Thoracic aorta endothelial cell (primary cell): ENCODE measurements at places on chromosomes 2 and 18. TPM values are rescaled to one million over a fixed set of nuclear protein-coding genes. Genes with fewer than 3 reads are reported as not detected.

Gene TEKT4
- total RNA-seq: not detected in 2 replicates

Gene LRP2
- total RNA-seq: under 0.01 TPM in 2 replicates

Gene OR6B3
- not detected in 2 replicates for total RNA-seq

Gene MYO7B
- 0.14 TPM in 1 of 2 replicates, not detected in the other for total RNA-seq

Gene GNLY
- total RNA-seq: not detected in 2 replicates

Gene GATA6
- total RNA-seq: 22.7 and 23.8 TPM in 2 replicates

Gene CLHC1
- total RNA-seq: 9.2 and 9.7 TPM in 2 replicates

Gene UNC80
- total RNA-seq: not detected in 2 replicates

Gene SLC5A7
- not detected in 2 replicates for total RNA-seq

Gene WIPF1
- 20.2 and 21.1 TPM in 2 replicates for total RNA-seq

Gene UNC50
- 36.4 and 40.1 TPM in 2 replicates for total RNA-seq

Gene ACOXL
- not detected in 2 replicates for total RNA-seq

Gene PLEKHH2
- 0.40 and 1.2 TPM in 2 replicates for total RNA-seq

Gene CACNB4
- total RNA-seq: 0.72 and 1.2 TPM in 2 replicates

Gene SERPINB4
- not detected in 2 replicates for total RNA-seq
